ENCODE measurements at places on chromosomes 7 and 10. TPM values are rescaled to one million over a fixed set of nuclear protein-coding genes. Genes with fewer than 3 reads are reported as not detected.

KAZALD1 gene
- 2.9 TPM for polyA plus RNA-seq

ADIRF gene
- not detected for polyA plus RNA-seq

DNA sequence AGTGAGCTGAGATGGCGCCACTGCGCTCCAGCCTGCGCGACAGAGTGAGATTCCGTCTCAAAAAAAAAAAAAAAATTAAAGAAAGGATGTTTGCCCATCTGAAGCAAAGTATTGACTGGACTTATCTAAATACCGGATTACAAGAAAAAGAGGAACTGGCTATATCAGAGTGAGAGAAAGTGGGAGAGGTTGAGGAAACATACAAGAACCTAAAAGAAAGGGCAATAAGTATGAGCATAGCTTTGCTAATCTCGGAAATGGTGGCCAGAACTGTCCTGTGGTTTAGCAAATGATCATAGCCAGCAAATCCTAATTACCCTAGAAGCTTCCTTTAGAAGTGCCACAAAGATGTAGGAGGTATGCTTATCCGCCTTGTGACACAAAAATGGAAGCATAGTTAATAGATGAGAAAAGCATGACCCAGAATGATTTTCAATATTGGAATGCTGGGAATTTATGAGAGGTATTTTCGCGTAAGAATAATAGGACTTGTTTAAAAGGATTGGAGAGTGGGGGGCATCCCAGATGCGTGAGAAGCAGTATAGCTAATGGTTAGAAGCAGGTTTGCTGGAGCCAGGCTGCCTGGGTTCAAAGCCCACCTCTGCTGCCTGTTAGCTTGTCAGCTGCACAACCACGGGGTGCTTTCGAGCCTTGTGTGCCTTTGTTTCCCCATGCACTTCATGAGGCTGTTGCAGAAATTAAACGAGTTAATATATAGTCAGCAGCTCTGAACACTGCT is 1.2 kb upstream of the GTPBP4 start:
- DNase-seq, result no peak

PNLIP gene
- polyA plus RNA-seq, result not detected

GATAD1 gene
- polyA plus RNA-seq, result 20.8 TPM

DNA sequence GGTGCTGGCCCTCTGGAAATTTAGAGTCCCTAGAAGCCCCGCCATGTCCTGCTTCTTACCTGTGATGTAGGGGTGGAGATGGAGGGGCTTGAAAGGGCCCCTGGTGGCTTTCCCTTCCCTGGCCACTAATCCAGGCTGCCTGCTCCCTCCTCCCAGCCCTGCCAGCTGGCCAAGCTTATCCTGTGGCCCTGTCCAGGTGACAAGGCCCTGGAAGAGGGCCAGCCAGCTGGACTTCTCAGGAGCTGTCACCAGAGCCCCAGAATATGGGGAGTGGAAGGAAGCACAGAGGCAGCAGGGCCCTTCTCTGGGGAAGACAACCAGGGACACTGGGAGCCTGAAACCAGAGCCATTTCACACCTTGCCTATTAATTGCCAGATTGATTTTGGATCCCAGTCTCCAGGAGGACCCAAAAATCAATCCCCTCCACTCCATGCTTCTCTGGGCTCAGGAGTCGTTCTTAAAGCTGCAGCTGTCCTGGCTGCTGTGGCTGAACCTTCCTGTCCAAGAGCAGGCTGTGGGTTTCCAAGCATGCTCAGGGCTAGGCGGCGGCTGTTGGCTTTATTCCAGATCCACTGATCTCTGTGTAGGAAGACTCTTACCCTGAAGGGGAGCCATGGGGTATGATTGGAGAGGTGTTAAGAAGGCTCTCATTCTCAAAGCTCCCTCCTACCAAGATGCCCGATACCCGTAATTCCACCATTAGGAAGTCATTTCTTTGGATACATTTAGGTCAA is 52.6 kb upstream of the PCBD1 start:
- DNase-seq, result no peak

DNA sequence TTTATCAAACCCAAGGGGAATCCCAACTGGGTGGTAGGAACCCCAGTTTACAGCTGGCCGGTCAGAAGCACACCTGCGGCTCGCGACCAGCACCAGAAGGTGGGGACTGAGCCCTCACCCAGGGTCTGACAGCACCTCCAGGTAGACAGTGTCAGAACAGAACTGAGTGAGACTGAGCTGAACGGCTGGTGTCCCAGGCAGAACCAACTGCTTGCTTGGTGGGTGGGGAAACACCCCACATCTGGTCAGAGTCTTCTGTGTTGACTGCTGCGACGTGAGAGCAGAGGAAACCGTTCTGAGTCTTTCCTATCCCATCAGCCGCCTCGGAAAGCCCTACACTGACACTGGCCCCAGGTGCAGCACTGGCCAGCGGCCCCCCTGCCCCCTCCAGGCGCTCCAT is 160.7 kb downstream of the MAD1L1 start:
- no peak for DNase-seq

MET gene
- 72.3 TPM for polyA plus RNA-seq

TBX20 gene
- polyA plus RNA-seq, result 1.3 TPM

DNA sequence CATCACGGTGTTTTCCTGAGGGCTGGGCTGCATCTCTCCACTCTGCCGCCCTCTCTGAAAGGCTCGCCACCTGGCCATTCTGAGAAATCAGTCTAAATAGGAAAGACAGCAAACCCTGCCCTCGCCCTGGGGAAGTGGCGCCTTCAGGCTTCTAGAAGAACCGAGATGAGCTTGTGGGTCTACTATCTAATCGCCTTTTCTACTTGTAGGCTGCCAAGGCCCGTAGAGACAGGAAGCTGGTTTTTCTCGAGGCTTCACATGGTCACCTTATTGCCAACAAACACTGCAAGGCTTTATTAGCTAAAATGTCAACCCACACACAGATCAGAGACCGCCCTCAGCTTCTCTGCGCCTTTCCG is 21.4 kb downstream of the LAT2 start:
- no peak for DNase-seq

GRCh38 chr7:106346678-106347217 is 62.0 kb upstream of the NAMPT start:
- peak; percentile 21 for DNase-seq

STAG3 gene
- 0.66 TPM for polyA plus RNA-seq

DNA sequence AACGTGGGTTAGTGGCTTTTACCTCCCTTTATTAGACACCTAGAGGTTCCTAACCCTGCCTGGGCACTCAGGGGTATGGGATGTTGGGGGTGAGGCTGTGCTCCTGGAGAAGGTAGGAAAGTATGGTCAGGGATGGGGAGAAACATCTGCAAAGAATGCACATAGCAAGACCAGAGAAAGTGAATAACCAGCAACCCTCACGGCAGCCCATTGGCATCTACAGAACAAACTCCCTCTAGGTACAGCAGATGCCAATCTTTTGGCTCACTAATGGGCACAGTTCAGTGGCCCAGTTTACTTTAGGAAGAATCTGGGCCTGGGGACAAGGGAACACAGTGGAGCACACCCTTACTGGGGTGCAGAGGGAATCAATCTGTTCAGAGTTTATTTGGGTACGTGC is 143.9 kb downstream of the JAZF1 start:
- peak; percentile 67 for DNase-seq

KIAA1217 gene
- polyA plus RNA-seq, result 2.0 TPM

DNA sequence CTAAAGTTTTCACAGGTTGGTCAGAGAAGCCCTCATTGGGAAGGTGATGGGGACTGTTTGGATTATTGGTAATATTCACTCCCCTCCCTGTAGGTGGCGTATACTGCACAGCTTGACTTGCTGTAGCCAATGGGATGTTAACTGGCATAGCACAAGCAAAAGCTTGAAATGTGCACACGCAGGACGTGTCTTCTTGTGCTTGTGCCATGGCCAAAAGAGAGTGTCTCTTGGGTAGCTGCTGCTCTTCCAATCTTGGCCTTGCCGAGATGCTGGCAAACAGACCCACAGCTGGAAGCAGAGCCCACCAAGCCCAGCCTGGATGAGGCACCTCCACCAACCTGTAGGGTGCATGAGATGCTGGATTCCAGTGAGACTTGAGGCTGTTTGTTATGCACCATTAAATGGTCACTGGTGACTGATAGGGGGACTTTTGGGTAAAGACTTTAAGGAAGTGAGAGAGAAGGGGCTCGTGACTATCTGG is 266.0 kb downstream of the GRID1 start:
- peak; percentile 47 for DNase-seq

GRCh38 chr10:110857265-110858171 is 14.2 kb upstream of the PDCD4 start:
- no peak for DNase-seq

- no peak for DNase-seq
These were observed 987.3 kb downstream of the GRID1 start for GRCh38 chr10:85379338-85379737.

GRCh38 chr10:97356918-97357317 is 22.4 kb upstream of the FRAT2 start:
- DNase-seq, result no peak

- DNase-seq, result no peak
These were observed 542.5 kb downstream of the GATA3 start for GRCh38 chr10:8596929-8597472.

Data from A549 (cell line).